ENCODE measurements at places on chromosomes 2 and 18.
A peak's percentile ranks its signal among the peaks of the same experiment; 100 is the strongest.

DNA sequence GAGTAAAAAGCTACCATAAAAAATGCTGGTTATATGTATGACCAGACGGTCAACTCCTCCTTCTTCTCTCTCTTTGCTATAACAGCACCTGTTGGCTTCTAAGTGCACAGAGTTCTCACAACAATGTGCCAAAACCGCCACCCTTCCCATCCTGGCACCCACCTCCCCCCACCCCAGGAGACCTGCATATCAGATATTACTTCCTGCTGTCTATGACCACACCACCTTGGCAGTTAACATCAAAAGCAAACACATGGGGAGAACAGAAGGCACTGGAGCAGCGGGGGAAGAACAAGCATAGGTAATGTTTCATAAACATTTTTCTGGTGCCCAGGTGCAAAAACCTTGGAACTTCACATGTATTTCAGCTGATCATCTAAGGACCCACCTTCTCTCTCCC, 15.5 kb downstream of the SPRED2 start:
- peaks cover 6% of the 10 kb centered on the region for H3K36me3 ChIP-seq
- H3K27ac ChIP-seq, result no peak overlapping the region
- peak; percentile 38 for DNase-seq
- no peak overlapping the region for H3K4me3 ChIP-seq
- peaks cover 41% of the 10 kb centered on the region for H3K4me1 ChIP-seq

- no peaks in the 10 kb centered on the region for H3K27me3 ChIP-seq
- peaks cover 31% of the 10 kb centered on the region for H3K4me1 ChIP-seq
- no peak overlapping the region for H3K4me3 ChIP-seq
- DNase-seq, result no peak
- H3K27ac ChIP-seq, result peak overlapping the region; percentile 72
Measured at GRCh38 chr2:15300624-15301573, 260.2 kb downstream of the NBAS start.

DNA sequence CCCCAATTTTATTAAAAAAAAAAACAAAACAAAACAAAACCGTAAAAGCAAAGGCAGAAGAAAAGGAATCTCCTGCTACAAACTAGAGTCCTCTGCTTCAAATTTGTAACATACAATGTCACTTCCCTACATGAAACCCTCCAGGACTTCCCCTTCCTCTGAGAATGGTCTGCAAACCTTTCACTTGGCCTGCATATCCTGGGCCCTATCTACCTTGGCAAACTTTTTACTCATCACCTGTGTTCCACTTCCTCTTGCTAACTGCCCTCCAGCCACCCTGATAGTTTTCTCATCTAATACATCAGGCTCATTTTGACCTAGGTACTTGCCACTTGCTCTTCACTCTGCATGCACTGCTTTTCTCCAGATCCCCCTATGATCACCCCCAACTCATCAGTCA, 255.5 kb downstream of the ETAA1 start:
- DNase-seq, result no peak
- H3K4me1 ChIP-seq, result no peaks in the 10 kb centered on the region
- no peak overlapping the region for H3K27ac ChIP-seq
- no peaks in the 10 kb centered on the region for H3K27me3 ChIP-seq
- no peak overlapping the region for H3K4me3 ChIP-seq
- no peaks in the 10 kb centered on the region for H3K36me3 ChIP-seq

DNA sequence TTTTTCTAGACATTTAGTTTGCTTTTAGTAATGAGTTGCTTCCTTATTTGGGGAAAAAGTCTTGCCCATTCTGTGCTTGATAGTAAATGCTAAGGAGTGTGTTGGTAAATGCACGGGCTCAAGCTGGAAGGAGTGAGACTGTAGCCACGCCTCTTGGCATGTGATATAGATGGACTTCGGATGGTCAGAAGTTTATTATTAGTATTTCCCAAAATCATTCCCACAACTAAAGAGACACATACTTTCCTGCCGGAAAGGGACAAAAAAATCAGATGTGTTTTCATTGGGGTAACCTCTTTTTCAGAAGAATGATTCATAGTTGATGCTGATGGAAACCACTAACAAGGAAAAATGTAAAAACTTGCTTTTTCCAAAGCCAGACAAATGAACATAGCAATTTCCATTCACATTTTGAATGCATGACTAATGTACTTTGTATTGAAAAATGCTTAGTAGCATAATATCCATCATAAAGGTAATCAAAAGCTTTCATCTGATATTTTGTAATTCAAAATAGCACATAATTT, 133.2 kb downstream of the ZNF532 start:
- no peaks in the 10 kb centered on the region for H3K4me1 ChIP-seq
- no peak overlapping the region for H3K27ac ChIP-seq
- H3K36me3 ChIP-seq, result no peaks in the 10 kb centered on the region
- no peak for DNase-seq
- H3K27me3 ChIP-seq, result peaks cover 10% of the 10 kb centered on the region

DNA sequence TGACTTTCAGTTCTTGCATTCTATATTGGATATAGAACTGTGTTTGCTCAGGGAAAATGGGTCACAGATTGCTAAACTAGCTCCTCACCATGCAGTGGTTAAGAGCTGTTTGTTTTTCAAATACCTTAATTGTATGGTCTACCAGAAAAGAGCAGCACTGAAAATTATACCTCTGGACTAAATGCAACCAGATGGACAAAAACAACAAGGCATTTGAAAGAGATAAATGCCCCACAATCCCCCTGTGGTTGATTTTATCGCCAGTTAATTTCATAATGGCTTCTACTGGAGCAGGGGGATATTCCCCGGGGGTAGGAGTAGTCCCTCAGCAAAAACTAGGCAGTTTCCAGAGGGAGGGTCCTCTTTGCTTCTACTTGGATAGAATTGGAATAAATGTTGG, 267.9 kb upstream of the TNP1 start:
- H3K36me3 ChIP-seq, result no peaks in the 10 kb centered on the region
- H3K4me1 ChIP-seq, result no peaks in the 10 kb centered on the region
- no peak overlapping the region for H3K4me3 ChIP-seq
- no peak for DNase-seq
- peaks cover 16% of the 10 kb centered on the region for H3K27me3 ChIP-seq

DNA sequence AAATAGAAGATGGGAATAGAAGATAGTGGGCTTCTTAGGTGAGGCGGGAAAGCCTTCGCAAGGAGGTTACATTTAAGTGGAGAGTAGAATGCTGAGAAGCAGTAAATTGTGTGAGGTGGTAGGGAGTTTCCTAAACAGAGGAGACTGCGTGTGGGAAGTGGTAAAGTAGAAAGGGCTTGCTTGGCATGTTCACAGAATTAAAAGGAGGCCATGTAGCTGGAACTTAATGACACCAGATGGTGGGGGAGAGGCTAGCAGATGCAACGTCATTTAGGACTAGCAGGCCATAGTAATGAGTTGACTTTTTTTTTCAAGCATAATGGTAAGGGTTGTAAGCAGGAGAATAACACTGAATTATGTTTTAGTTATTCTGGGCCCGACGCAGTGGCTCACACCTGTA, 13.0 kb upstream of the RTN4 start:
- DNase-seq, result no peak
- peaks cover 2% of the 10 kb centered on the region for H3K36me3 ChIP-seq
- no peaks in the 10 kb centered on the region for H3K27me3 ChIP-seq
- no peak overlapping the region for H3K27ac ChIP-seq
- H3K4me3 ChIP-seq, result no peak overlapping the region
- peaks cover 5% of the 10 kb centered on the region for H3K4me1 ChIP-seq

DNA sequence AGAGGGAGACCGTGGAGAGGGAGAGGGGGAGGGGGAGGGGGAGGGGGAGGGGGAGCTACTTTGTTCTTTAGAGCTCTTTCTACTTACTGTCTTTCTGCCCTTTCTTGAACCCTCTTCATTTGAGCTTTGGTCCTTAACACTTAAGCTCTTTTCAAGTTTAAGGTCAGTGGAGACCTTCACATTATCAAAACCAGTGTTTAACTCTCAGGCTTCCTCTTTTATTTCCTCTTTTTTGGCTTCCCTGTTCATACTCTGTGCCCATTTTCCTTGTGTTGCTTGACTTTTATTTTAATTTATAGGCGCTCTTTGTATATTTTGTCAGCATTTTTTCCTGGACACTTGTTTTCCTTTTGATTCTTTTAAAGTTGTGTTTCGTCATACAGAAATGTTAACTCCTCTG, 37.1 kb downstream of the ACSL3 start:
- DNase-seq, result no peak
- peaks cover 9% of the 10 kb centered on the region for H3K4me1 ChIP-seq
- no peaks in the 10 kb centered on the region for H3K36me3 ChIP-seq
- H3K27me3 ChIP-seq, result no peaks in the 10 kb centered on the region

DNA sequence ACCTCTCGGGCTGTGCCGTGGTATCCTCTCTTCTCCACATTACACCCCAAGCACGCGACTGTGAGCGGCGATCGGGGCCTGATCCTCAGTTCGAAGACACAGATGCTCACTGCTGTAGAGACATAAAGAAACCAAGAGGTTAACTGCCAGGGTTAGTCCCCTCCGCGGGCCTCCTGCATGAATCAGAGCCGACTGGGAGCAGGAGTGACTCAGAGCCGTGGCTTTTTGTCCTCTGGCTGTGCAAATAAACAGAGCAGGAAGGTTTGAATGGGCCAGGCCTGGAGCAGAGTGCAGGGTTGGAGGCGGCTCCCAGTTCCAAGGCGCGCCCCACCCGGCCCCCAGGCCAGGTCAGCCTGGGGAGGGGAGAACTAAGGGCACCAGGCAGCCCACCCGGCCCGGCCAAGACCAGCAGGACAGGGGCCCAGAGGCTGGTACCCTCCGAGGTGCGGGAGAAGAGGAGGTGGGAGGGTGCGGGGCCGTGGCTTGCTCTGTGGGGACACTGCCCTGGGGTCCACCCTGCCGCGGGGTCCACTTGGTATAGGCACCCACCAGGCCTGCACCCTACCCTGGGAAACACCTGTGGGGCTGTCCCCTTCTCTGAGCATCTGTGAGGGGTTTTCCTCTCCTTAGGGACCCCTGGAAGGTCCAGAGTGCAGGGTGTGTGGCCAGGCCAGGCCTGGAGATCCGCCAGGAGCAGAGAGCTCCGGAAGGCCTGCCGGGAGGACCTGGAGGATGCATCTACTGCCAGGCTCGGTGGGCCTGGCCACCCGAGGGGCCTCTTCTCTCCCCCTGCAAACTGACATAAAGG, 16.5 kb downstream of the TWIST2 start:
- no peaks in the 10 kb centered on the region for H3K4me1 ChIP-seq
- no peaks in the 10 kb centered on the region for H3K27me3 ChIP-seq
- no peaks in the 10 kb centered on the region for H3K36me3 ChIP-seq
- DNase-seq, result no peak

Measured in activated CD4-positive, alpha-beta T cell treated with anti-CD3 and anti-CD28 coated beads, Interleukin-2, amount 10 ng/mL, durations not matched to agents 7 days and 5 days (primary cell).